ENCODE measurements at places on chromosomes 1 and 21.

DNA sequence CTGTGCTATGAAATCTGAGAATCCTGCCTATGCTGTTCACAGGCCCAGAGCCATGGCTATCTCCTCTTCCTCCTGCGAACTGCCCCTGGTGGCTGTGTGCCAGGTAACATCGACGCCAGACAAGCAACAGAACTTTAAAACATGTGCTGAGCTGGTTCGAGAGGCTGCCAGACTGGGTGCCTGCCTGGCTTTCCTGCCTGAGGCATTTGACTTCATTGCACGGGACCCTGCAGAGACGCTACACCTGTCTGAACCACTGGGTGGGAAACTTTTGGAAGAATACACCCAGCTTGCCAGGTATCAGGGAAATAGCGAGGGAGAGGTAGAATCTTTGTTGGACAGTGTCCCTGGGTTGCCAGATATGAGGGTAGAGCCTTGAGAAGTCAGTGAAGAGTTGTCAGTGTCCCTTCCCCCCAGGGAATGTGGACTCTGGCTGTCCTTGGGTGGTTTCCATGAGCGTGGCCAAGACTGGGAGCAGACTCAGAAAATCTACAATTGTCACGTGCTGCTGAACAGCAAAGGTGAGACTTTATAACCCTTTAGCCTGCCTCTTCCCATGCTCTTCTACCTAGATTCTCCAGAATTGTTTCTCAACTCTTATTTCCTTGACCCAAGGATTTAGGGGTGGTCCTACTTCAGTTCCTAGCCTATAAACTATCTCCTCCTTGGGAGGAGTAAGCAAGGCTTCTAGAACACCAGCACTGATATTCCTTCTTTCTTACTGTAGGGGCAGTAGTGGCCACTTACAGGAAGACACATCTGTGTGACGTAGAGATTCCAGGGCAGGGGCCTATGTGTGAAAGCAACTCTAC, 1.4 kb downstream of the NIT1 start:
- peak; percentile 70 for DNase-seq

DNA sequence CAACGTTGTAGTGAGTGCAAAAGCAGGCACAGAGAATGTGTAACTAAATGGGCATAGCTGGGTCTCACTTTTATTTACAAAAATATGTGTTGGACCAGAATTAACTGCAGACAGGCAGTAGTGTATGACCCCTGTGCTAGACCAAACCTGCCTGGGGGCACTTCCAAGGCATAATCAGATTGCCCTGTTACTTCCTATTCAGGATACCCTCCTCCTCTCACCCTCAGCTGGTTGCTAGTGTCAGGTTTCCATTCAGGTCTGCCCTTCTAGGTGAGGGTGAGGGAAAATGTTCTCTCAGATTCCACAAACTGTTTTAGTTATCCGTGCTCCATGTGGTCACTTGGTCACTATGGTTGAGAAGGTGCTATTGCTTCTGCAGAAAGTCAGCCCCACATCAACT, 387.3 kb downstream of the LMX1A start:
- no peak for DNase-seq

- no peak for DNase-seq
These were observed 49.4 kb upstream of the KIAA1614 start for GRCh38 chr1:180863158-180863775.

DNA sequence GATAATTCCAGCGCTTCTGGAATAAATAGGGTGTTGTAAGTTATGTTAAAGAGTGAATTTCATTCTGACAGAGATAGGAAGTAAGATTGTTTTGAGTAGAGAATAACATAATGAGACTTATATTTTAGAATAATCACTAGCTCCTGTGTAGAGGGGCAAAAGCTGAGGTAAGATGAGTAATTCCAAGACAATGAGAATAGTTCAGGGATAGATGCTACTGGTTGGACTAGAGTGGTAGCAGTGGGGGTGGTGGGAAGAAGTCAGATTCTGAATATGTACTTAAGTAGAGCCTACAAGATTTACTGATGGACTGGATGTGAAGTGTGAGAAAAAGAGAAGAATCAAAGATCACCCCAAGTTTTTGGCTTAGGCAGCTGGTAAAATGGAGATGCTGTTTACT, 23.3 kb upstream of the MOV10 start:
- DNase-seq = no peak

DNA sequence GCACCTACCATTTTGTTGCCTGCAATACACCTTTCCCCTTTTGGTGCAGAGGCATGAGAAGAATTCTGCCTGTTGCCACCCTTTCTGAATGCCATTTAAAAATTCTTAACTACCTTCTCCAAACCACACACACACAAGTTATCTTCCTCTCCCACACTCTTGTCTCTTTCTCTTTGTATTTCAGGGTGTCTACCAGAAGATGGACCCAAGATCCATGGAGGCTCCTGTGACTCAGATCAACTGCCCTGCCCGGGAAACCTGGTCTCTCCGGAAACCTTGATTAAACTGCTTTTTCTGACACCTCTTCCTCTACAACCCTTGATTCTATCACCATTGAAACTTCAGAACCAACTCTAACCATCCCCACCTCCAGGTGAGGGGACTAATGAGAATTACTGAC, 2.4 kb upstream of the TARS2 start:
- no peak for DNase-seq

Measured in T-helper 2 cell treated with Interferon-gamma antibody and Interleukin-4, amounts not matched to agents 5 μg/mL and 100 μg/mL, for 36 hours (primary cell).